ENCODE measurements at places on chromosomes 16 and 17. TPM values are rescaled to one million over a fixed set of nuclear protein-coding genes. Genes with fewer than 3 reads are reported as not detected.

GRCh38 chr17:39611401-39612112 lies 3.8 kb upstream of the NEUROD2 start:
- DNase-seq: no peak

DNA sequence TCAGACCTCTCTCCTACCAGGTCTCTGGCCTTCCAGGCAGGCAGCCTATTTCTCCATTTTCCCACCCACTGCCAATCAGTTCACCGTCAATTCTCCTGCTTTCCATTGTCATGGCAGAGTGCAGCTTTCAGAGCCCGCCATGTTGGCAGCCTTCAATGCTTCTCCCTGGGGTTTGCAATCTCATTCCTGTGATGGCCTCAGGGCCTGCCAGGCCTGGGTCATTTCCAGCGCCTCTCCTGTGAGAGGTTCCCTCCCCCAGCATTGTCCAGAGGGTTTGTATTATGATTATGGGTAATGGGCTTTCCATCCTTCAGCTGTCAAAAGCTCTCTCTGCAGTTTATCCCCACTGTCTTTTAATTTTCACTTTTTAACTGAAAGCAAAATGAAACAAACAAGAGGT lies 716.6 kb upstream of the CDH8 start:
- DNase-seq: no peak

- DNase-seq: no peak
Measured at GRCh38 chr17:50865868-50866260, 290 bp downstream of the TOB1 start.

GRCh38 chr17:39196808-39197291 lies 619 bp downstream of the CACNB1 start:
- DNase-seq: peak; percentile 27

GRCh38 chr17:76714822-76715495 lies 4.2 kb upstream of the MXRA7 start:
- peak; percentile 58 for DNase-seq

GRCh38 chr16:81942007-81942601 lies 69.2 kb downstream of the SDR42E1 start:
- DNase-seq: no peak

DNA sequence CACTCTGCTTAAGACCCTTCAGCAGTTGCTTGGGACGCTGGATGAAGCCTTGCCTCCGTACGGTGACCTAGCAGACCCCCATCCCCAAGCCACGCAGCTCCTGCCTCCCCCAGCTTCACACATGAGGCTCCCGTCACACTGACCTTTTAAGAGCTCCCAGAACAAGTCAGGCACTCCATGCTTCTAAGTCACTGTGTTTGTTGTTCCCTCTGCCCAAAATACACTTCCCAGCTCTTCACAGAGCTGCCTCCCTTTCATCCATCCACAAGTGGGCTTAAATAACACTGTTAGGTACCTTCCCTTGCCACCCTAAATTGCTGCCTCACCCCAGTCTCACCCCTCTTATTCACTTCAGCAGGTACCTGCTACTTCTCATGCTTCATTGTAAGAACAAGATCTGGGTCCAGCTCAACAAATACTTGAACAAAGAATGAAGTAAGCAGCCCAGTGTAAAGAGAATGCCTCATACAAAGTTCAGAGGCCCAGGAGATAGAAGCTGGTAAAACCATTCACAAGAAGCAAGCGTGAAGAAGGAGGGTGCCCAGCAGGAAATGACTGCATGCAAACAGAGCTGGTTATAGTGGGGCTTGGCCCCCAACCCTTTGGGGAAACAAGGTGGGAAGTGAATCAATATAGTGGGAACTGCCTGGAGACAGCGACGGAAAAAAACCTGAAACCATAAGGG lies 5.8 kb downstream of the ZC3H7A start:
- no peak for DNase-seq

DNA sequence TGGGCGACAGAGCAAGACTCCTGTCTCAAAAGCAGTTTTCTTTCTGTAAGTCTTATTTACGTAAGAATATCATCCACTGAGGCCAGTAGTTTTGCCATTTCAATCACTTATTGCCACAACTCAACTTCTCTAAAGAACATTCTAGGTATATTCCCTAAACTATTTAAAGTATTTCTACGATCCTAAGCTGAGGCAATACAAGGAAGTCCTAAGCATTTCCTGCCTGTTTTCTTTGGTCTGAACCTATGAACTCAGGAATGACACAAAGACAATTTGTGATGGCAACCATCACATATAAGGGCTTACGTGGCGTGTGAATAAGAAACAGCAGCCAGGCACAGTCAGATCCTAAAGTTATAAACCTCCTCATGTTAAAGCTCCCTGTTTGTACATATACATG lies 14.2 kb downstream of the USP36 start:
- DNase-seq: no peak

DNA sequence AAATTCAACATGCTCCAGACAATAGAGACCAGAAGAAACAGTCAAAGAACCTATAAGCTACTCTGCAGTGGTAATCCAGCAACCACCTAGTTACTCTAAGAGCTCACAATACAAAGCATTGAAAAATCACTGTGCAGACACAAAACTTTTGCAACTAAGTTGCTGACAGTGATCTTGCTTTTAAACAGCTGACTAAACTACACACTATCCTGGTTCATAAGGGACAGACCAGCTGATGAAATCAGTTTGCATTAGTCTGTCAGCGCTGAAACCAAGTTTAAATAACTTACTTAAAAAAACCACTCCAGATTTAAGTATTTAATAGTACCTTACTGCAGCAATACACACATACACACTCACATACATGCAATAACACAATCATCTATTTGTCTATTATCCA lies 4.6 kb downstream of the VEZF1 start:
- DNase-seq: no peak

DNA sequence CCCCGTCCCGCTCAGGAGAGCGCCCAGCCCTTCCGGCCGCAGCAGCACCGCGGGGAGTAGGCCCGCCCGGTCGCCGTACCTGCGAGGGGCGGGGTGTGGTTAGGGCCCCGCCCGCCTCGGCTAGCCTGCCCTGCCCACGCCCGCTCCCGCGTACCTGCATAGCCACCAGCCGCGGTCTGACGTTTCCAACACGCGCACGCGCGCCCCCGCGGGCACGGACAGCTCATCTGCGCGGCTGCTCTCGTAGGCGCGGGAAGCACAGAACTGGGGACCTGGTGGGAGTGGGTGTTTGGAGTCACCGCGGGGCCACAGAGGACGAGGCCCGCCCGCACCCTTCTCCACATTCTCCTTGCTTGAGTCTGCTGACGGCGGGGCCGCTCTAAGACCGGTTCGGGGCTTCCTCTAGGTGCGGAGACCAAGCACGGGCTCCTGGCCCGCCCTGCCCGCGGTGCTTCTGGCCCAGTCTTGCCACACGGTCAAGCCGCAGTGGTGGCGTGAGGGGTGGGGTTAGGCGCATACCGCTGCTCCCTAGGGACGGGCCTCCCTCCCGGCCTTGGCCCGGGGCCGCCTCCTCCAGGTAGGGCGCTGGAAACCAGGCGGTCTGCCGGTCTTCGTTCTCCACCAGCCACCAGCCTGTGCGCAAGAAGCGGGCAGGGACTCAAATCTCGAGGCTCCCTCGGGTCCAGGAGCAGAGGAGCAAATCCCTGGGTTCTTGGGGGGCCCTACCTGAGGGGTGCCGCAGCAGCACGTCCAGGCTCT lies 1.8 kb downstream of the NOXO1 start:
- DNase-seq: peak; percentile 92

DNA sequence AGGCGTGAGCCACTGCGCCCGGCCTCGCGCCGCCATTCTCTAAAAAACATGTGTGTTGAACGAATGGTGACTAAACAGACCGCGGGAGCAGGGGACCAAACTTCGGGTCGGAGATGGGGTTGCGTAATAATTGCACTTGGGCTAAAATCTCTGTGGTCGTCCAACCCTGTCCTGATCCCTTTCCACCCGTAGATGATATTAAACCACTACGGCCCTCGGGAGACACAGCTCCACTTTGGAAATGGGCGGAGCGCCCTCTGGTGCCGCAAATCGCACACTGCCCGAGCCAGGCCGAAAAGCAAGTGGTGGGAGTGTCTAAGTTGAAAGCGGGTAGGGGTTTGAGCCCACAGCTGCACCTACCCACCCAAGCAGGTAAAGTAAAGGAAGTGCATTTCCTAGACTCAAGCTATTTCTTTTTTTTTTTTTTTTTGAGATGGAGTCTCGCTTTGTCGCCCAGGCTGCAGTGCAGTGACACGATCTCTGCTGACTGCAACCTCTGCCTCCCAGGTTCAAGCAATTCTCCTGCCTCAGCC lies 17.0 kb downstream of the CAVIN1 start:
- DNase-seq: peak; percentile 81

GRCh38 chr16:31130899-31131298 lies 4.6 kb downstream of the PRSS8 start:
- peak; percentile 95 for DNase-seq

- no peak for DNase-seq
Measured at GRCh38 chr16:24753000-24753399, 23.5 kb downstream of the TNRC6A start.

DNA sequence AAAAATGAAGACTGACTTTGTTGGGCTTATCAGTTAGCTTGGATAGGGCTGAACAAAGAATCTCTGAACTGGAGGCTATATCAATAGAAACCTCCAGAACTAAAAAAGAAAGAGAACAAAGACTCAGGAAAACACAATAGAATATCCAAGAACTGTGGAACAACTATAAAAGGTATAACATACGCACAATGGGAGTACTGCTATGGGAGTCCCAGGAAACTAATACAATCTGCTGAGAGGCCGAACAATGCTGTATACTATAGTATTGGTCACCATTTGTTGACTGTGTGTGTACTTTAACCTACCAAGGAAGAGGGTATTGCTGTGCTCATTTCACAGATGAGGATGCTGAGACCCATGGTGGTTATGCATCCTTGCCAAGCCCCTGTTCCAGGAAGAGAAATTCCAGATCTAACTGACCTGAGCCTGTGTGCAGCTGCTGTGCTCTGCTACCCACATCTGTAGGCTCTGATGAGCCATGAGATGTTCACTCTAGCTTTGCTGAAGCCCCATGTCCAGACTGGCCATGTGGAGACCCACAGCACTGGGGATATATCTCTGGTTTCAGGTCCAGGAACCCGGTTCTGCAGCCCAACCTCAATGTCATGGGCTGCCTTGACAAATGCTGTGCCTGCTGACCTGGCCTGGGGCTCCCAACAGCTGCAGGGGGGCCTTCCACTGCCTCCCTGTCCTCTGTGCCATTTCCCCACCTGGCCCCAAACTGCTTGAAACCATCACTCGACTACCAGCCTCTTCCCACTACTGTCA lies 254.3 kb upstream of the TNRC6C start:
- DNase-seq: no peak

DNA sequence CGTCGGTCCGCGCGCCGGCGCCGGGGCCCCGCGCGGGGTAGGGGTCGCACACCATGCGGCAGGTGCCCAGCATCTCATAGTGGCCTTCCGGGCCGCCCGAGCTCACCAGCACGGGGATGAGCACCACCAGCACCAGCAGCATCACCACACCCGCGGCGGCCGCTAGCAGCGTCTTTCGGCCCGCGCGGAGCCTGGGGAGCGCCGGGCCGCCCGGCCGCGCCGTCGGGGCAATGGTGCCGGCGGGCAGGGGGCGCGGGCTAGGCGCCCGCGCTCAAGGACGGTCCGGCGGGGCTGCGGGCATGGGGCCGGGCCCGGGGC lies 237 bp downstream of the C1QL1 start:
- DNase-seq: no peak

DNA sequence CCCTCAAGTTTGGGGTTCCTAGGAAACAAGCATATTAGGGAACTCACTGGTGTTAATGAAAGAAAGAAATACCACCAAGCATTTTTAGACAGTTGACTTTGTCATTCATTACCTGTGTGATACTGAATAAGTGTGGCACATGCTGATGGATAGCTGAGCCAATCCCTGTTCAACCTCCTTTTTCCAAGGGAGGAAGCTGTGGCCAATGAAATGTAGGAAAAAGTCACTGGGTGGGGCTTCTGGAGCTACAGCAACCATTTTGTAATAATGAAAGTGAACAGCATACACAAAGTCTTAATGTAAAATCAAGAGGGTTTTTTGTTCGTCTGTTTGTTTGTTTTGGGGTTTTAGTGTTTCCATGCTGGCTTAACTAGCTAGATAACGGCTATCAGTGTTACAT lies 254.3 kb upstream of the SALL1 start:
- no peak for DNase-seq

DNA sequence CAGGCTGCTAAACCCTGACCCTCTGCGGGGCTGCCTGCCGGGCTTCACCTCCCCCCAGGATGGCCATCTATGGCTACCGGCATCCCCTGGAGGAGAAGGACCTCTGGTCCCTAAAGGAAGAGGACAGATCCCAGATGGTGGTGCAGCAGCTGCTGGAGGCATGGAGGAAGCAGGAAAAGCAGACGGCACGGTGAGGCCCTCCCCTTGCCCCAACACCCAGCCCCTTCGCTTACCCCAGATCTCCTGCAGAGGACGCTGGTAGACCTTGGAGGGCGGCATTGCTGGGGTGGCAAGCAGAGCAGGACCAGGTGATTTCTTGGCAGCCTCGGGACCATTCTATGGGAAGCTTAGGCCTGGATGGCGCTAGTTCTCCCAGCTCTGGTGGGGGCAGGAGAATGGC lies 24.5 kb downstream of the ABCC3 start:
- DNase-seq: no peak

DNA sequence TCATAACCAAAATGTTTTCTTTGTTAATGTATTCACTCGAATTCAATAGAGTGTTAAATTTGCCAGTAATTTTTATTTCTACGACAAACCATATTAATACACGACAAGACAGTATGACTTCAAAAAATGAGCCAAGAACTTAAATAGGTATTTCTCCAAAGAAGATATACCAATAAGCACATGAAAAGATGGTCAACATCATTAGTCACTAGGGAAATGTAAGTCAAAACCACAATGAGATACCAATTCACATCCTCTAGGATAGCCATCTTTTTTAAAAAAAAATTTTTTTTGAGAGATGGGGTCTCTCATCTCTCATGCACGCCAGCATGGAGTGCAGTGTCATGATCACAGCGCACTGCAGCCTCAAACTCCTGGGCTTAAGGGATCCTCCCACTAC lies 5.0 kb upstream of the MEIOC start:
- no peak for DNase-seq

ZNF598 gene
- total RNA-seq: 42.9 TPM

HS3ST3B1 gene
- total RNA-seq: not detected

CHST4 gene
- total RNA-seq: 6.6 TPM

CLEC18A gene
- not detected for total RNA-seq

PHF12 gene
- 34.7 TPM for total RNA-seq

ST6GALNAC2 gene
- 1.0 TPM for total RNA-seq

MRPL12 gene
- 88.4 TPM for total RNA-seq

EXOC7 gene
- 99.4 TPM for total RNA-seq

ABCA6 gene
- total RNA-seq: not detected

PEMT gene
- total RNA-seq: 64.4 TPM

KRT16 gene
- 2.1 TPM for total RNA-seq
